ENCODE measurements at places on chromosomes 12 and 14. TPM values are rescaled to one million over a fixed set of nuclear protein-coding genes. Genes with fewer than 3 reads are reported as not detected.

Gene FAM181A
- not detected for total RNA-seq

Gene RTL1
- total RNA-seq, result not detected

- DNase-seq, result no peak
These were observed 4.5 kb downstream of the NOP2 start for GRCh38 chr12:6563448-6564050.

GRCh38 chr14:89378119-89378518, 38.9 kb downstream of the FOXN3 start:
- DNase-seq, result no peak

Gene RPAP3
- 7.7 TPM for total RNA-seq
